ENCODE measurements at places on chromosomes 12 and 14.

GRCh38 chr12:99558109-99558508 is 89.4 kb upstream of the GARIN6 start:
- no peak for DNase-seq

- no peak for DNase-seq
Observed at GRCh38 chr12:1445807-1446206, 148.6 kb downstream of the FBXL14 start.

- DNase-seq, result no peak
Observed at GRCh38 chr14:23437133-23438100, 2.0 kb upstream of the MYH7 start.

DNA sequence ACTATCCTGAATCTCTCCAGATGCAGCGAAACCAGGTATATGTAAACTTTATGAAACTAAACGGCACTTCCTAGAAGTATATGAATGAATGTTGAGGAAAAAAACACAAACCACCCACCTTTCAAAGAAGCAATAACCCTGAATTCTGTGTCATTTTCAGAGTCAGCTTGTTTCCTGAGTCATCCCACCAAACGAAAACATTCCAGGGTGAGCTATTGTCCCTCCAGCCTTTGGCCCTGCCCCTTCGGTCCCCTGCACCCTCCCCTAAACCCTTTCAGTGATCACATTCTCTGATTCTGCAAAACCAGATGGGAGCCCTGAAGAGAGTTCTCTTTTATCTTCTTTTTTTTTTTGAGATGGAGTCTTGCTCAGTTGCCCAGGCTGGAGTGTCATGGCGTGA is 202.6 kb upstream of the ALG10B start:
- no peak for DNase-seq

- DNase-seq, result no peak
Observed at GRCh38 chr12:25382311-25383106, 131.8 kb upstream of the KRAS start.

DNA sequence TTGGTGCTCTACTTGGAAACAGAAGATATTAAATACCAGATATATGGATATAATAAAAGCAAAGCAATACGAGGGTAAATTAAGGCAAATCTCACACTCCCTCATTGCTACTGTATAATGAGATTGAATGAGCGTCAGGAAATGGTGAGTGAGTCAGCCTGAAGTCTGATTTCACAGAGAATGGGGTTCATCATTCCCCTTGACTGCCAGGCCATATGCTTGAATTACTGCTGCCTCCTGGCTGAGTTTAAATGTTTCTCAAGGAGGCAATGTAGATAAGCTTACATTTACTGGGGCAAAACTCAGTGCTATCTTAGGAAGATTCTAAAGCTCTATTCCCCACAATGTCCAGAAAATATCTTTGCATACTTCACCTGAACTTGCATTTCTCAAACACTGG is 380.2 kb downstream of the TMEM132D start:
- no peak for DNase-seq

- no peak for DNase-seq
Observed at GRCh38 chr14:54052696-54053385, 96.2 kb upstream of the BMP4 start.

GRCh38 chr14:31687726-31688125 is 126.5 kb downstream of the NUBPL start:
- no peak for DNase-seq

DNA sequence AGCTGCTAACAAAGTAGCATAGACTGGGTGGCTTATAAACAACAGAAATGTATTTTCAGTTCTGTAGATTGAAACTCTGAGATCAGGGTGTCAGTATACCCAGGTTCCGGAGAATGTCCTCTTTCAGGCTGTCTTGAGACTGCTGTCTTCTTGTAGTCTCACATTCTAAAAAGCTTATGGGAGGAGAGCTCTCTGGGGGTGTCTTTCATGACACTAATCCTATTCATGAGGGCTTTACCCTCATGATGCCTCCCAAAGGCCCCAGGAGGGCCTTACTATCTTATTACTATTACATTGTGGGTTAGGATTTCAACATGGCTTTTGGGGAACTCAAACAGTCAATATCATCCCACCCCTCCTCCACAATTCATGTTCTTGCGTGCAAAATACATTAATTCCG is 94.3 kb downstream of the AEBP2 start:
- no peak for DNase-seq

- DNase-seq, result no peak
Observed at GRCh38 chr14:104970231-104971068, 7.7 kb downstream of the AHNAK2 start.

DNA sequence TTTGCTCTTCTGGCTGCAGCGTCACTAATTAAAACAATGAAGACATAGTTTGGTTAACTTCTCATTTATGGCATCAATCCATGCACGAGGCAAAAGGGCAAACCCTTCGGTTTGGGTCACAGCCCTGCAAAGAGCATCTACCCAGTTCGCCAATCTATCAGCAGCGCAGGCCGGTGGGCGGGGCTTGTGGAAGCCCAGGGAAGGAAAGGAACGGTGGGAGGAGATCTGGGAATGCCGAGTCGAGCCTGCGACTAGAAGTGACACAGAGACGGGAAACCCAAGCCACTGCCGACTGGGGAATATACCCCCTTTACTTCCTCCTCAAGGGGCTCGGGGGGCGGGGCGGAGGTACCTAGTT is 466 bp downstream of the KICS2 start:
- no peak for DNase-seq

GRCh38 chr12:47742253-47742825 is 16.3 kb downstream of the RAPGEF3 start:
- peak; percentile 56 for DNase-seq

DNA sequence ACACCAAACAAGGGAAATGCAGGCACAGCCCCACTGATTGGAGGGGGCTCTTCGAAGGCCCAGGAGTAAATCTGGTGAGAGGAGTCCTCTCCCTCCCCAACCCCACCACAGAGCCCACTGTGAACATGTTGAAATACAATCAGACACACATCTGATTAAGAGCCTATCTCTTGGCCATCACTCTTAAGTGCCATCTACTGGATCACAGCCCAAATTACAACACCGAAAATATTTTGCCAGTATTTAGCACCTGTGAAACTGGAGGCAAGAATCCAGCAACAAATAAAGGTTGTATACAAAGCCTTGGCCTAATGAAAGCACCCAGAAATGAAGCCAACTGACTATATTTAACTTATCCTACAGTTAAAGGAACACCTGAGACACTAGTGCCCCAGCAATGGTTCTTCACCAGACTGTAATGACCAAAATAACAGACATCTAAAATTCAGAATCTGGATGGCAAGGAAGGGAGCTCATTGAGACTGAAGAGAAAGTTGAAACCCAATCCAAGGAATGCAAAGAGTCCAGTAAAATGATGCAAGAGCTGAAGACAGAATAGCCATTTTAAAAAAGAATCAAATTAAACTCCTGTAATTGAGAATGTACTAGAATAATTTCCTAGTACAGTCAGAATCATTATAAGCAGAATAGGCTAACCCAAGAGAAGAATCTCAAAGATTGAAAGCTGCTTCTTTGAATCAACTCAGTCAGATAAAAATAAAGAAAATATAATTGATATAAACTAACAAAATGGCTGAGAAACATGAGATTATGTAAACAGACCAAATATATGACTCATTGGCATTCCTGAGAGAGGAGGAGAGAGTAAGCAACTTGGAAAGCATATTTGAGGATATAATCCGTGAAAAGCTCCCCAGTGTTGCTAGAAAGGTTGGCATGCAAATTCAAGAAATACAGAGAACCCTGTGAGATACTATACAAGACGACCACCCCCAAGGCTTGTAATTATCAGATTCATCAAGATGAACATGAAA is 1117.0 kb downstream of the FLRT2 start:
- DNase-seq, result no peak

DNA sequence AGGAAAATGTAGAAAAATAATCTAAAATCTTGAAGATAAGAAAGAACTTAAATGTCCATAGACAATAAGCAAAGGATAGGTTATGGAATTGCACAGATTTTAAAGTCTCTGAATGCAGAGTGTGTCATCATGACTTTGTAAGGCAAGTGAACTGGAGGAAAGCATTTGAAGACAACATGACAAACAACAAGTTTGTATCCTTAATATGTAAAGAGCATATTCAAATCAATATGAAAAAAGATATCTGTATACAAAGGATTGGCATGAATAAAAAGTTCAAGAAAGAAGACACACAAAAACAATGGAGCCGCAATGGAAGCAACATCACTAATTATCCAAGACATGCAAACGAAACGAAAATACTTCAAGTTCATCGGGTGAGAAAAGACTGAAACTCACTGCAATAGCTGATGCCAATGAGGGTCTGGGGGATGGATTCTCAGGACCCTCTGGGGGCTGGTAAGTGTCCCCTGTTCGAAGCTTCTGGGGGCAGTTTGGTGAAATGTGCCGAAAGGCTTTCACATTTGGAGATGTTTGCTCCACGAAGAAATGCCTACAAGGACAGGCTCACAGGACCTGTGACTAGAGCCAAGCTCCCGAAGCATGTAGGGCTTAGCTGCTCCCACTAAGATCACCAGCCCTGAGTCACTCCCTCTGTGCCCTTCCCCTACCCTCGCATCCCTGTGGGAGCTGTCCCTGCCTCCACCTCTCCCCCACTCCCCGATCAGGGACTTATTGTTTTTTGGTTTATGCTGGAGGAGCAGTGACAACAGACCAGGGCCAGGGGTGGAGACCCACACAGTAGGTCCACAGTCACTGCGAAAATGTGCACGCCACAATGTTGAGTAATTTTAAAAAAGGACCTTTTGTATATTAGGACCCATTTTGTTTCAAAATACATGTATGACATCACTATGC is 345.7 kb upstream of the SFSWAP start:
- DNase-seq, result no peak

GRCh38 chr12:116217045-116217735 is 60.3 kb downstream of the MED13L start:
- no peak for DNase-seq

- no peak for DNase-seq
Observed at GRCh38 chr14:31071151-31071550, 45.0 kb upstream of the STRN3 start.

GRCh38 chr14:92780444-92781232 is 13.5 kb upstream of the GOLGA5 start:
- DNase-seq, result no peak

DNA sequence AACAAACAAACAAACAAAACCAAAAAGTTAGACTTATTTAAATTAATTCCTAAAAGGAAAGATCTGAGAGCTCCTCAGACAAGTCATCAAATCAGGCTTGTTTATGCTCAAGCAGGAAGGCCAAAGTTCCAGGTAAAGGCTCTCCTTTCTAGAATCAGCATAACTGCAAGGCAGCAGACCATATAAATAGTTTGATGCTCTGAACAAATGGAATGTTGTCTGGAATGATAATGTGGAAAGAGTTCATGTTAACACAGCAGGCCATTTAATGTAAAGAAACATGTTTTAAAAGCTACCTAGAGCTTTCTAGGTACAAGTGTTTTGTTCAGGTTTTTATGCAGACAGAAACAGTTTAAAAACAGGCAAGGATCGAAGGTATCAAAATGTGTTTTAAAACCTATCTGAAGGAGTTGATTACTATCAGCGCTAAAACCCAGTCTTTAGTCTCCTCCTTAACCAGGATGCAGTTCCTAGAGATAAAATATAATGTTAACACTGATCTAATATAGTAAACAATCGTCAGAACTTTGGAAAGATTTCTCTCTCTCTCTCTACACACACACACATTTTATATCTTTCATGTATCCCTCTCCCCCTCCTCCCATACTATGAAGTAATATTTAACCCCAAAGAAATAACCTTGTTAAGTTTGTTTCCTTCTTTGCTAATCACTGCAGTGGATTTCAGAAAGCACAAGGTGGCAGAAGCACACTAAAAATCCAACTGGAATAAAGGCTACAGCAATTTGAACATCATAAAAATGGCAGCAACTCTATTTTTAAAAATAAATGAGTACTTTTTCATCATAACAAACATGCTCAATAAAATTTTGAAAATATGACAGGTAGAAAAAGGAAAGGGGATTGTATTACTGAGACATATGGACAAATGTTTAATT is 135.5 kb downstream of the PAWR start:
- DNase-seq, result no peak

GRCh38 chr12:124004233-124004875 is 31.3 kb downstream of the ZNF664 start:
- no peak for DNase-seq

DNA sequence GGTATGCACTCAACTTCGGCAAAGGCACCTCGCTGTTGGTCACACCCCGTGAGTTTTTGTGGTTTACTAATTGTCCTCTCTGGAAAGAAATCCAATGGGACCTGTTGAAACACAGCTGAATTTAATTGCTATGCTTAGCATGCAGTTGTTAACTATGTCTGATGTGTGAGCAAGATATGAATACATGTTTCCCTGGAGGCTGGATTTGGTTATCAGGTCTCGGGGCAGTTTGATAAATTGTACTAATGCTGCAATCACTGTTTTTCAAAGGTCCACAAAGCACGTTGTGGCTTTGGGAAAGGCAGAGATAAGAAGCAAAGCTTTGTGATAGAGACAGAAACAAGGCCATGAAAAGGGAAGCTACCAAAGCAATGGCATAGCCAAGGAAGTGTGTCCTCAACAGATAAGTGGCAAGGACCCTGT is 91.3 kb downstream of the DAD1 start:
- DNase-seq, result no peak

DNA sequence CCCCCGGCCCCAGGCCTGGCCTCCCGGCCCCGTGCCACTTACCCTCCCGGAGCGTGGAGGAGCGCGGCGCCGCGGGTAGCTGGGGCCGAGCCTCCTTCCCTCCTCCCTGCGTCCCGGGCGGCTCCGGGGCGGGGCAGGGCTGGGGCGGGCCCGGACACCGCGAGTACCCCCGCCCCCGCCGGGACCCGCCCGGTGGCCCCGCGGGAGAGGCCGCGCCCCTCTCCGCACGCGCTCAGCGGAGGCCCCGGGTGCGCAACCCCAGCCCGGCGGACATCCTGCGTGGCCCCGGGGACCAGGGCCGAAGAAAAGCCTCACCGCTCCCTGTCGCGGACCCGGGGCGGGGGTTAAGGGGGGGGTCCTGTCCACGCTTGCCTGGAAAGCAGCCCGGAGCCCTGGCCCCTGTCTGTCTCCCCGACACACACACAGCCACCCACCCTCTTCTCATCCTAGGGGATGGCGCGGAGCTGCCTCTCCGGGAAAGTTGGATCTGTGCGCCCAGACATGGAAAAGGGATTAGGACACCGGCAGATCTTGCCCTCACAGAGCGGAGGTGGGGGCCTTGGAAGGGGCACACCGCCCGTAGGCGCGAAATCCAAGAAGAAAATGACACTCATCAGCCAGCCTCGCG is at the start of gene SYNE3:
SYNE3 (minus strand) TSS at position 97 of the 628 bp plus-strand sequence. CDS start 40,829 bp downstream, outside the sequence.
- DNase-seq, result peak; percentile 45

GRCh38 chr12:46219877-46220655 is 48.8 kb downstream of the SLC38A1 start:
- peak; percentile 39 for DNase-seq

GRCh38 chr12:42129595-42130204 is 15.0 kb downstream of the GXYLT1 start:
- peak; percentile 12 for DNase-seq

All from immature natural killer cell (primary cell).